ENCODE measurements at places on chromosomes 13 and 19.

DNA sequence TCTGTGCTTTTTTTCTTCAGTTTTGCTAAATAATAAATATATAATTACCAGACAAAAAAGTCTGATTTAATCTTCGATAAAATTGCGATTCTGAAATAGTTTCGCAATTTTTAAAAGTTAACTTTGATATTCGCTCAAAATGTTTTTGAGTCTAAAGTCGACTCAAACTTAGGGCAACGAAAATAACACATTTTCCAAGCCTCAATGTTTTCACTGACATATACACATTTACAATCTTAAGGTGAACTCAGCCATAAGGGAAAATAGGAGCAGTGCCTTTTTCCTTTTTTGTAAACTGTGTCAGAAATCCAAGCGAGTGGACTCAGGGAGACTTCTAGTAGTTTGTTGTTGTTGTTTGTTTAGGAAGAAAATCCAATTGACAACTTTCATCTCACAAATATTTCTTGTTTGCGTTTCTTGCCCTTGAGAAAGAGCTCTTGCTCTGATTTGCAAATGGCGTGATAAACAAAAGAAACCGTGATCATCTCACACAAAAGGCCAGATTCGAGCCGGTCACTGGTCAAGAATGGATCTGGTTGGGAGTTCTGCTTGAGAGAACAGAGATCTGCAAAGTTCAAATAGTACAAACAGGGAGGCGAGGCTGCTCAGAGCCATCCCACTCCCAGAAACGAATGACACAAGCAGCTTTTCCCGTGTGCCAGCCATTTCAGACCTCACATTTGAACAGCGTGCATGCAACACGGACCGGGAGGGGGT, 2.1 kb downstream of the SOX21 start:
- DNase-seq, result no peak

GRCh38 chr19:39582442-39582841, 19.9 kb upstream of the LGALS13 start:
- DNase-seq, result no peak

GRCh38 chr13:33799950-33800592, 17.9 kb upstream of the RFC3 start:
- no peak for DNase-seq

- DNase-seq, result no peak
Observed at GRCh38 chr19:38004186-38004520, 97.1 kb downstream of the SIPA1L3 start.

DNA sequence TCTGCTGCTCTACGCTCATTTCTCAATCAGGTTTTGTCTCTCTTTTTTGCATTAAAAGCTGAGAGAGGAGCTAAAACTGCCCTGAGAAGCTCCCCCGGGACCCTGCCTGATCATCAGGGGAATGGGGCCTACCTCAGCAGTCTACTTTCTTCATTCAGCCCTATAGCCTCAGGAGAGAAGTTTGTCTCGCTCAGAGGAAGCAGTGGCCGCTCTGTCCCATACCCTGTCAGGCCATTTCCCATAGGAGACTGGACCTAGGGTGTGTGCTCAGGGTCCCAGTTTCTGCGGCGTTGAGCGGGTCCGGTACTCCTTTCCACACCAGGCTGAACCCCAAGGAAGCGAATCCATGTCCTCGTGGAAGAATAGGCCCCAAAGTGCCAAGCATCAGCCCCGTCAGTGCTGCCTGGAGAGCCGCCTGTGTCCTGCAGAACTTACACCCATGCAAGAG, 21.7 kb downstream of the UBE2L5 start:
- no peak for DNase-seq

- no peak for DNase-seq
Observed at GRCh38 chr13:24064371-24064770, 96.1 kb upstream of the SPATA13 start.

- DNase-seq, result no peak
Observed at GRCh38 chr13:113916330-113916815, 52.5 kb upstream of the GAS6 start.

GRCh38 chr19:48907671-48908070, 7.6 kb downstream of the NUCB1 start:
- no peak for DNase-seq

DNA sequence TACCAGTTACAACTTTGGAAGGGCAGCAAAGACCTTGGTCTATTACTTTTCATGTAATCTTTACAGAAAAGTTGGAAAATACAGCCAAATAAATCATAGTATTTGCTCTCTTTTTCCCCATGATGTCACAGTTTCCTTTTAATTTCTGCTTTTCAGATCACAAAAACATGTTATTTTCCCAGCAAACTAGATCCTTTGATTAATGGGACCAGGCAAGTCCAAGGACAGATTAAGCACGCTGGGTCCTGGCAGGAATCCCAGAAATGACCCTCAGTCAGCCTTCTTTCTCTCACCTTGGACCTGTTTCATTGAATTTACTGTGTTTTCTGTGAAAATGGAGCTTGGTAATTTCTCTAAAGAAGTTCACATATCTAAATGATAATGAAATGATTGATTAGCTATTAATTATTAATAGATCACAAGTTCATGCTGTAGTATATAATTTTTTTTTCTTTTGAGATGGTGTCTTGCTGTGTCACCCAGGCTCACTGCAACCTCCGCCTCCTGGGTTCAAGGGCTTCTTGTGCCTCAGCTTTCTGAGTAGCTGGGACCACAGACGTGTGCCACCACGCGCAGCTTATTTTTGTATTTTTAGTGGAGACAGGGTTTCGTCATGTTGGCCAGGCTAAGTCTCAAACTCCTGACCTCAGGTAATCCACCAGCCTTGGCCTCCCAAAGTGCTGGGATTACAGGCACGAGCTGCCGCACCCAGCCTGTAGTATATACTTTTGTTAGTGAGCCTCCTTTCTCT, 16.0 kb downstream of the SPATA13 start:
- no peak for DNase-seq

DNA sequence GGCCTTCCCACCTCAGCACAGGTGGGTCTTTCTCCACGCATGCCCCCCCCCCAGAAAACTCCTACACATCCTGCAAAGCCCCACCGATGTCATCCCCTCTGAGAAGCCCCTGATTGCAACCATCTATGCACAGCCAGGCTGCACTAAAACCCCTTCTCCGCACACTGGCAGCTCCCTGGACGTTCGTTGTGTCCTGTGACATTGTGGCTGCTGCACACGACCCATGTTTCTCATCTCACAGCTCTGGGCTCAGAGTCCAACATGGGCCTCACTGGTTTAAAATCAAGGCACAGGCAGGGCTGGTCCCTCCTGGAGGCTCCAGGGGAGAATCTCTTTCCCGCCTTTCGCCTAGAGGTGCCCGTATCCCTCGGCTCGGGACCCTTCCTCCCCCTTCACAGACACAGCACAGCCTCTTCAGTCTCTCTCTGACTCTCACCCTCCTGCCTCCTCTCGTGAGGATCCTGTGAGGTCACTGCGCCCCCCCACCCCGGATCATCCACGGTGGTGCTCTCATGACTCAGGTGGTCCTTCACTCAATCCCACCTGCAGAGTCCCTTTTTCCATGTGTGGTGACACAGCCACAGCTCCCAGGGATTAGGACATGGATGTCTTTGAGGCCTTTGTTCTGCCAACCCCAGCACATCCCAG, 71.2 kb downstream of the GADD45B start:
- no peak for DNase-seq

DNA sequence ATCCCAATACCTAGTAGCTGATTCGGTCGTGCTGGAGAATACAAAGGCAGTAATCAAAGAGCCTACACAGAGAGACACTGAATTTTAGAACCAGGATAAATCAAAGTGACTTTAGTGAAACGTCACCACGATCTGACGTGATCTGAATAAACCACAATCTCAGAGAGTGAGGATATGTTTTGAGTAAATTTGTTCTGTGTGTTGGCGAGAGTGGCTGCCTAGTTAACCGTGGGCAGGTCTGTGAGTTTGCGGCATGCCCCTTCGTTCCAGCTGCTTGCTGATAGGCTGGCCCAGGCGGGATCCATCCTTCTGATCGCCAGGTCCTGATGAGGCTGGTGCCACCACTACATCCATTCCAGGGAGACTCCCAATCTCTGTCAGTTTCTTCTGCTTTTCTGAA, 40.4 kb downstream of the LRCH1 start:
- peak; percentile 13 for DNase-seq

DNA sequence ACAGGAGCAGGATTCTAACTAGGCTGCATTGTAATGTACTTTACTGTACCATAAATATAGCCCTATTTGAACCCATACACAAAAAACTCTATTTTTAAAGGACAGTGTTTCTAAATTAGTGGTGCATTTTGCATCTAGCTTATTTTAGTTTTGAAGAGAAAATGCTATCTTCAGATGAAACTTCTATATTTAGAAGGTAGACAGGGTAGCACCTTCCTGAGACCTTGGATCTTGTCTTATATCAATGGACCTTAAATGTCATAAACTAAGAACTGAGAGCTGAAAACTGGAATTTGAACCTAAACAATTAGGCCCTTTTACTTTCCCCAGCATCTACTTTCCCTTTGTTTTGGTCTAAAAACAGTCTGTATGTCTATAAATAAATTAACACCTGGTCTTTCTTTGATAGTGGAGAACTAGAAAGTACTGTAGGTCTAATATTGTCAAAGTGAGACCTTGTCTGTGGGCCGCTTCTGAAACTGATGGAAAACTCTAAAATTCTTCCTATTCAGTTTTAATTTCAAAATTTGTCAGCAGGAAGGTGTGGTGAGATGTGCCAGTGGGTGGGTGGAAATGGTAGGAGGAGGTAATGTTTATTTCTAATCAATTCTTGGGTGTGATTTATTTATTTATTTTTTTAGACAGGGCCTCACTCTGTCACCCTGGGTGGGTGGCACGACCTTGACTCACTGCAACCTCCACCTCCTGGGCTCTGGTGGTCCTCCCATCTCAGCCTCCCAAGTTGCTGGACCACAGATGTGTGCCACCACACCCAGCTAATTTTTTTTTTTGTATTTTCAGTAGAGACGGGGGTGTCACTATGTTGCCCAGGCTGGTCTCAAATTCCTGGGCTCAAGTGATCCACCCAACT, 10.1 kb downstream of the COG3 start:
- DNase-seq, result no peak

GRCh38 chr19:7440188-7440975, 48.5 kb downstream of the PEX11G start:
- no peak for DNase-seq

DNA sequence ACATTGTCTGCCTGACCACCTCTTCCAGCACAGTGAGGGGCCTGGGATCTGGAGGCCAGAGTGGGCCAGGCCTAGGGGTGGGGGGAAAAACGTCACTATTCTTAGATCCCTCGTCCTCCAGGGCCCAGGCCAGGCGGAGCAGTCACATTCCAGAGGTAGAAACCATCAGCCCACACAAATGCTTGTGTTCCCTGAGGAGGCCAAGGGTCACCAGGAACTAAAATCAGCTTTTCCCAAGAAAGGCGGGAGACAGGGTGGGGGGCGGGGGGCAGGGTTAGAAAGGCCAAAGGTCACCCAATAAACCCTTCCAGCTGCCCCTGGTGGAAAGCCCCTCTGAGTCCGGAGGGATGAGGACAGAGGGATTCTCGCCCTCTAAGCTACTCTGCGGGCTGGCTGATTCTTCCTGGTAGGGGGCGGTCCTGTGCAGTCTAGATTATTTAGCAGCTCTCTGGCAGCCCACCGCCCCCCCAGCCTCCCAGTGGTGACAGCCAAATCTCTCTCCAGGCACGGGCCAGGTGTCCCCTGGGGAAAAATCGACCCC, 23.5 kb upstream of the CCL25 start:
- DNase-seq, result no peak

GRCh38 chr19:55285229-55285890, 1.6 kb downstream of the BRSK1 start:
- no peak for DNase-seq

DNA sequence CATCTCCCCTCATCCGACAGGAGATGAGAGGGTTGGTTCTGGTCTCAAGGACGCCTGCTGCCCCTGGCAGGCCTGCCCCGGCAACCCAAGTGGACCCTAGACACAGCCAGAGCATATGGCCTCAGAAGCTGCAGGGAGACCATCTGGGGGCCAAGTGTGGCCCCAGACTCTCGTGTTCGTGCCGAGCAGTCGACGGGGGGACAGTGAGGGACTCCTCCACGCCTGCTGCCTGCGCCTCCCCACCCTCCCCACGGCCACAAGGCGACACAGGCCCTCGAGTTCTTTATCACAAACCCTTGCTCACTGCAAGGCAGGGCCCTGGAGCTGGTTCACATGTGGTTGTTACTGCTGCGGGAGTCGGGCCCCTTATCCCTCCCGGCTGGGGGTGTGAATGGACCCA, 9.3 kb downstream of the CAPS start:
- no peak for DNase-seq

- DNase-seq, result no peak
Observed at GRCh38 chr13:27421101-27421871, 3.1 kb upstream of the GTF3A start.

- DNase-seq, result no peak
Observed at GRCh38 chr13:52411629-52412028, 5.7 kb upstream of the THSD1 start.

GRCh38 chr19:44401139-44402115, at the start of gene ZNF285:
Gene ZNF285, minus strand, starts transcription at chr19:44401608. Its CDS starts 4,395 bp downstream, at chr19:44397213.
- peak; percentile 35 for DNase-seq

- DNase-seq, result no peak
Observed at GRCh38 chr13:38341149-38341692, 8.4 kb upstream of the UFM1 start.

GRCh38 chr13:52195401-52195837, 36.0 kb upstream of the NEK3 start:
- peak; percentile 43 for DNase-seq

- DNase-seq, result no peak
Observed at GRCh38 chr13:74867460-74867859, 614.5 kb downstream of the TBC1D4 start.

DNA sequence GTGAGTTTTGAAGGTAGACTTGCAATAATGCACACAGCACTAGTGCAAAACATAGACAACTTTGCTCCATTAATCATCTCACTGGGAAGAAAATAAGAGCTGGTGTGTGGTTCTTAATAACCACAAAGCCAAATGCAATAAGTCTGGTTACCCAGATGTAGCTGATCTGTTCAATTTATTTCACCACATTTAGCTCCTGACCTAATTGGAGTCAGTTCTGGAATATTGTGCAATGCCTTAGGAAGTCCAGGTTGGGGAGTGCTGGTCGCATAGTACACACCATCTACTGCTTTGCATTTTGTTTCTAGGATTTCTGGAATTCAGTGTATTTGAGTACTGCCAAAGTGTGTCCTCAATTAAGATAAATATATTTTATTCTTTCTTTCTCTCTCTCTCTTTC, 483.3 kb upstream of the SPRY2 start:
- no peak for DNase-seq

GRCh38 chr19:5177745-5178450, 162.7 kb downstream of the PTPRS start:
- DNase-seq, result no peak

DNA sequence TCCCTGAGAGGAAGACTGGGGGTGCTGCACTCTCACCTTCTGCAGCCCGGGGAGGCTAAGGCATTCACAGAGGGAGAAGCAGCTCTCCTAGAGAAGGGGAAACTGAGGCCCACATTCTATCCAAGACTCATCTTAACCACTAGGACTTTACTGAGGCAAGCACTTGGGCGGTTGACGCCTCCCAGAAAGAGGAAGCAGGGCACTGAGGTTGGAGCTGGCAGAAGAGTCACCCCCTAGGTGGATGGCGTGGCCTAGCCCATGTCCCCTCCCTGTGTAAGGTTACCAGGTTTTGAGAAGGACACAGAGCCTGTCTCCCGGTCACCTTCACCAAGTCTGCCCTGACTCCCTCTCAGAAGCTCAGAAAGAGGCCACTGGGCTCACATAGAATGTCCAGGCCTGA, 2.7 kb downstream of the S1PR2 start:
- no peak for DNase-seq

Measured in activated CD4-positive, alpha-beta T cell treated with anti-CD3 and anti-CD28 coated beads for 24 hours (primary cell).